IPS-NIHi11 (cell line): ENCODE measurements at places on chromosomes 16 and 17.

GRCh38 chr17:80647746-80648145 lies 103.1 kb downstream of the RPTOR start:
- DNase-seq: no peak

DNA sequence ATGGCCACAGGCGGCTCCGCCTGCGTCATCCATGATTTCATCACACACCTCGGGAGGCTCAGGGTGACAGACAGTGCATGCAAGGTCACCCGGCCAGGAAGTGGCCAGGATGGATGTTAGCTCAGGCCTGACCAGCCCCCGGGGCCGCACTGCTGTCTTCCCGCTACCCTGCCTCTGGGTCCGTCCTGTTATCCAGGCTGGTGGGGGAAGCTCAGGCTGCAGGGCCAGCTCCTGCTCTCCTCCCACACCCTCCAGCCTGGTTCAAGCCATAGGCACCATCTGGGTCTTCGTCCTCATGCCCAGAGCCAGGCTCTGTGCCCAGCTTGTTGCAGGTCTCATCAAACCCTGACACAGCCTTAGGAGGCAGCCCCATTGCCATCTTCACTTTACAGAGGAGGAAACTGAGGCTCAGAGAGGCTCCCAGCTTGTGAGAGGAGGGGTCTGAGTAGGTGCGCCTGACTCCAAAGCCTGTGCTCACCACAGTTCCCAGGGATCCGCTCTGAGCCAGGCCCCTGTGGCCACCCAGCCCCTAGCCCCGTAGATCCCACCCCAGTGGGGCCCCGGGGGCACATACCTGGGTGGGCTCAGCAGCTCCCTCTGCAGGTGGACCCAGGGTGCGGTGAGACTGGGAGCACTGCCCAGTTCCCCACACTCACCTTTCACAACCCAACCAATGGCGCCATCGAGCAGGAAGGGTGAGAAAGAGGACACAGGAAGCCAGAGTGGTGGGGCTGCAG lies 412 bp upstream of the ADGRG3 start:
- DNase-seq: peak; percentile 78

DNA sequence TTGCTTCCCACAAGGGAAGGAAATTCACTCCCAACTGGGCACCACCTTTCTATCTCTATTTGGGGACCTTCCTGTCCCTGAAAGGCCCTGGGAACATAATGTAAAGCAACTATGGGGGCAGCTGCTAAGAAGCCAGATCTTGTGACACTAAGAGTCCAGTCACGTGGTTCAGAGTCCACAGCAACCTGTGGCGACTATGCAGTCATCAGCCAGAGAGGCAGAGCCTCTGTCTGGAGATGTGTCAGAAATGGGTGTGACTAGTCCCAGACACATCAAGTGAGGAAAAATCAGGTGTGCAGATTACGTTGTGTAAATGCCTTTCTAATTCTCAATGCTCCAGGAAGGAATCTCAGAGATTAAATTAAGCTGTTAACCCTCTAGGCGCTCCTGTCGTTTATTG lies 26.6 kb upstream of the SKAP1 start:
- no peak for DNase-seq

DNA sequence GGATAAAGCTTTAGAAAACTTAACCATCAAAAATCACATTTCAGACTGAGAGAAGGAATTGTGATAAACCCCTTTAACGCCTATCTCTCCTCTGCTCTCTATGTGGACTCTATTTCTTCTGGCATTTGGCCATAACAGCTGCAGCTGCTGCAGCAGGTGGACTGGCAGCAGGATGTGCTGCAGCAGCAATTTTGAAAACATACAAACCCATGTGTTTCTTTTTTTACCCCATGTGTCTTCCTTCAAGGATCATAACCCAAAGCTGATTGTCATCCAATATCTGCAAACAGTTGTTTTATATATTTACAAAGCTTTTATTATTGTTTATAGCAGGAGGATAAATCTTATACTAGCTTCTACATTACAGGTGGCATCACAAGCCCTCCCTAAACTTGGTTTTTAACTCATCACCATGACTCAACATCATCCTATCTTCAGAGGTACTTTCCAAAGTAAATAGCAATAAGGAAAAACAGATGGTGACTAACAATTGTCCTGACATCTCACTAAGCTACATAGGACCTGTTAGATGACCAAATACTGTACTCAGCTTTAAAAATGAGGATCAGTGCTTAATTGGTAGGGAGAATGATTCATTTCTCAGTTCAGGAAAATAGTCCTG lies 14.5 kb upstream of the KRTAP9-2 start:
- DNase-seq: no peak

- DNase-seq: peak; percentile 53
These were observed 892 bp downstream of the ABCC1 start for GRCh38 chr16:15950161-15950854.

DNA sequence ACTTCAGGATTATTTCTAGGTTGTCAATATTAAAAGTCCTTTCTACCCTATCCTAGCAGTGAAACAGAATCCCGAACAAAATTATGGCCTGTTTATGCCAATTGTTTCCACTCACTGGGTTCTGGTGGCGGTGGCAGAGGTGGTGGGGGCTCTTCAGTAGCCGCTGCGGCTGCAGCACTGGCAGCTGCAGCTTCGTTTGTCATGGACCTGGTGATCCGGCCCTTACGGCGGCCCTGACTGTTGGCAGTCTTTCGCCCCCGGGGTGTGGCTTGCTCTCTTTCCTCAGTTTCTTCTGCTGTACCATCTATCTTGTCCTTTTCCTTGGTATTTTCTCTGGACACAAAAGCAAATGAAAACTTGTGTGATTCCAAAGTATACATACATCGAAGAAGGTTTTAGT lies 94.4 kb downstream of the NCOR1 start:
- no peak for DNase-seq

DNA sequence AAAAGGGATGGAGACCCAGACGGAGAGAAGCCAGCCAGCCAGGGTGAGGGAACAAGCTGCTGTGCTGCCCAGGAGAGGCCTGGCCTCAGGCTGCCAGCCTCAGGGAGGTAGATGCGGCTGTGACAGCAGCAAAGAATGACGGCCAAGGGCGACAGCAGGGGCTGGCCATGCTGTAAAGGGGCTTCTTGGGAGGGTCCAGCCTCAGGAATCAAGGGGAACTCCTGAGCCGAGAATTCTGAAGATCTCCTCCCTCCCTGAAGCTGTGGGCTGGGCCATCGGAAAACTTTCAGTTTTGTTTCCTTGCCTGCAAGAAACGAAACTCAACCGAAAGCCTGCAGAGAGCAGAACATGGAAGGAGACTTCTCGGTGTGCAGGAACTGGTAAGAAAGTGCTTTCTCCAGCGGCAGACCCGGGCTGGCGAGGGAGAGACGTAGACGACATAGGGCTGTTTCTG lies at the start of gene XAF1:
Gene XAF1 (plus strand): TSS at position 316 of the 454 bp plus-strand sequence. CDS start 33 bp downstream, at position 349.
- DNase-seq: no peak

DNA sequence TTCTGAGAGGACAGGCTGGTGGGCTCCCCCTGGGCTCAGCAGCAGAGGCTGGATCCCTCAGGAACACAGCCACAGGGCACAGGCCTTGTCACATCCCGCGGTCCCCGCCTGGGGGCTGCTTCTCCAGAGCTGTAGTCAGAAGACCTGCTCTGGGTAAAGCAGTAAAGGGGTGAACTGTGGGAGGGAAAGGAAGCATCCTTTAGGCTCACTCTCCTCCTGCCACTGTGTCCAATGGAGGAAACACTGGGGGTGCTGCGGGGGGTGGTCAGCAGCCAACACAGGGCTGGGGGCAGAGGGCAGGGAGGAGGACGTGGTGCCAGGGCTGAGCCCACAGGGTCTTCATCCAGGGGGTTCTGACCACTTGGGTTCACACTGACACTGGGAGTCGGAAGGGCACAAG lies 5.0 kb upstream of the SLC38A8 start:
- DNase-seq: no peak

GRCh38 chr17:66920950-66921349 lies 43.6 kb upstream of the CACNG4 start:
- no peak for DNase-seq

GRCh38 chr17:45022655-45023339 lies 28.6 kb downstream of the DCAKD start:
- DNase-seq: no peak

- DNase-seq: peak; percentile 85
These were observed 31.7 kb downstream of the OSBPL7 start for GRCh38 chr17:47789611-47790561.

DNA sequence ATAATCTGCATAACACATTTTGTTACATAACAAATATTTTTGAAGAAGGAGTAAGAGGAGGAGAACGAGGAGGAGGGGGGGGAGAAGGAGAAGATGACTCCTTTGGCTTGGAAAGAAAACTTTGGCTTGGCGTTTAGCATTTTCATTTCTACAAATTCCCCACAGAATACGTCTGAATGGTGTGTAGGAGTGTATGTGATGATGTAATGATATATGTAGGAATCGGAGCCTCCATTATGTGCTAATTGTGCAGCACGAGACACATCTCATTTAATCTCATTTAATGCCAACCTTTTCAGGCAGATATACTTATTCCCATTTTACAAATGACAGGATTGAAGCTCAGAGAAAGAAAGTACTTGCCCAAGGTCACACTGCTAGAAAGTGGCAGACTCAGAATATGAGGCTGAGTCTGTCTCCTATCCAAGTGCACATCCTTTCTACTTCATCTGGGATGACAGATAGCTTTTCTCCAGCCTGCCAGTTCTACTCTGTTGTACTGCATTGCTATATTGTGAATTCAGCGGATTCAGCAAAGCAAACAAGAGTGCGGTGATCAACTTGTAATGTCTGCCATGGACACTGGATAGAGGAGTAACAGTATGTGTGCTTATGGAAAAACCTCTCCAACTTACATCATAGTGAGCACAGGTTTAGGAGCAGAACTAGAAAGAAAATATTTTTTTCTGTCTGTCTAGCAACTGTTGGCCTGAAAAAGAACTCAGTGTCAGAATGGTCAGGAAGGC lies 10.4 kb upstream of the SLC47A2 start:
- DNase-seq: no peak

GRCh38 chr16:56369202-56369601 lies 56.1 kb downstream of the AMFR start:
- DNase-seq: no peak
